Neural progenitor cell (in vitro differentiated cells): ENCODE measurements at places on chromosomes 16 and 17.
A peak's percentile ranks its signal among the peaks of the same experiment; 100 is the strongest.

DNA sequence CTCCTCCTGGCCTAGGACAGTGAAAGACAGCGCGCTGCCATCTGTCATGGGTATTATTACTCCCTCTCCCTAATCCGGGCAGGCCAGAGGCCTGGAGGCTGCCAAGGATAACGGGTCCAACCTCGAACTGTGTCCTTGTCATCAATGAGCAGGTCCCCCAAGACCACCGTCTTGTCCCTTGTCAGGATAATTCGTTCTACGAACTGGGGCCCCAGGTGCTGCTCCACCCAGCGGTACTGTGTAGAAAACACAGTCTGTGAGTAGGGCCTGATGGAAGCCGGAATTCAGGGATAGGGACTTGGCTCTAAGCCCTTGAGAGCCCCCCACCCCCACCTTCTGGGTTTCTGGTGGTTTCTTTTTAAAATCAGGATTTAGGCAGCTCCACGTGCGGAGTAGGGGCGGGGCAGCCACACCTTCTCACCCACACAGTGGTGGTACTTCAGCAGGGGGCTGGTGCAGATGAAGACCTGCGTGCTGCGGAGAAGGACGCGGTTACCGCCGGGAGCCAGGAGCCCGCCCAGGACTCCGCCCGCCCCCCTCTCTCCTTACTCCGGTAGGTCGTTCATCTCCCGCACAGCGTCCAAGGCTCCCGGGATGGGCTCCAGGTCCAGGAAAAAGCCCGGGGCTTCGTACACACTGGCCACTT, 787 bp downstream of the NT5C start:
- DNase-seq, result peak; percentile 87

DNA sequence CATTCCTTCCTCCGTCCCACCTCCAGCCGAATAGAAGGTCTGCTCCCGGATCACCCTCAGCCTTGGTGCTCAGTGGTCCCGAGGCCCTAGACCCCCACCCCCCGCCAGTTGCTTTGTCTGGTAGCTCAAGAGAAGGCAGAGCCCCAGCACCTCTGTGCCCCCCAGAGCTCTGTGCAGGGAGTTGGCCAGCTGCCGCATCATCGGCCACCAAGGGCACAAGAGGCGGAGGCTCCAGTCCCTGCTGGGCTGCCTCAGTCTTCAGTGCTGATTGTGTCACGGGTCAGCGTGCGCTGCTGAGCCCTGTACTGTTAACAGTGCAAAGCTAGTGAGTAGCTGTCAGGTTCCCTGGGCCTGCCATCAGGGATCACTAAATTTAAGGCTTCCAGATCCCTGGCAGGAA, 22.2 kb upstream of the DRG2 start:
- DNase-seq, result no peak

- DNase-seq, result no peak
Observed at GRCh38 chr16:85857406-85857805, 41.6 kb upstream of the IRF8 start.

GRCh38 chr17:32763855-32764439, 113.0 kb downstream of the MYO1D start:
- no peak for DNase-seq

GRCh38 chr16:86110726-86111125, 211.8 kb downstream of the IRF8 start:
- DNase-seq, result no peak

DNA sequence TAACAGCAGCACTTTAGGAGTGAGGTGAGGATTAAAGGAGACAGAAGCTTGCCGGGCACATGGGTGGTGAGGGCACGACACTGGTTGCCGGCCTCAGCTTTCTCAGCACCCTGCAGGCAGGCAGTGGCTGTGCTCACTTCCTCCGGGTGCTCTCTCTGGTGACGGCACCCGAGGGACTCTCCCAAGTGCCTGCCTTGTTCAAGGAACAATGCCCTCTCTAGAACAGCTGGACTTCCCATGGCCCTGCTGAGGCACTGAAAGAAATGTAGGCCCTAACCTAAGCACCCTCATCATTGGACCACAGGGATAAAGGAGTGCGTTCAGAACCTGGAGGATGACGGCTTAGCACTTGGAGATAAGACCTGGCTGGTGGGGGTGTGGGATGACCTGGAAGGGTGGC, 72.7 kb downstream of the N4BP1 start:
- DNase-seq, result no peak

GRCh38 chr17:79131701-79132100, 57.1 kb downstream of the ENGASE start:
- no peak for DNase-seq

GRCh38 chr16:81018496-81018895, 11.5 kb downstream of the CENPN start:
- no peak for DNase-seq

- DNase-seq, result no peak
Observed at GRCh38 chr16:21224800-21225199, 8.7 kb upstream of the ANKS4B start.

GRCh38 chr17:6936370-6937028, 59.4 kb upstream of the ALOX12 start:
- DNase-seq, result no peak

DNA sequence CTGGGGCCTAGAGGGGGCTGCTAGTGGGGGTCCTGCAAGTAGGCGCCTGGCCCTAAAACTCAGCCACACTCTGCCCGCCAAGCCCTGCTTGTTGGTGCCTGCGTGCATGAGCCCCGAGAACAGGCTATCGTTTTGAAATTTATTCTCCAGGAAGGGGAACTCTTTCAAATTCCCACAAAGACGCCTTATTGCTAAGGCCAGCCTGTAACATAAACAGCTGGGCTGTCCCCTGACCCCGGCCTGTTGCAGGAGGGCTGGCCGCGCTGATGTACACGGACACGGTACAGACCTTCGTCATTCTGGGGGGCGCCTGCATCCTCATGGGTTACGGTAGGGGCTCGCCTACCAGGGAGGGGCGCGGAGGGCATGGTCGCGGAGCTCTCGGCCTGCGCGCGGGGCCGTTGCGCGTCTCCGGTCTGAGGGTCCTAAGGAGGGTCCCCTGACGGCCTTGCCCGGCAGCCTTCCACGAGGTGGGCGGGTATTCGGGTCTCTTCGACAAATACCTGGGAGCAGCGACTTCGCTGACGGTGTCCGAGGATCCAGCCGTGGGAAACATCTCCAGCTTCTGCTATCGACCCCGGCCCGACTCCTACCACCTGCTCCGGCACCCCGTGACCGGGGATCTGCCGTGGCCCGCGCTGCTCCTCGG, 4.3 kb downstream of the SLC5A2 start:
- DNase-seq, result peak; percentile 23

GRCh38 chr17:80783486-80783885, 208.2 kb upstream of the CHMP6 start:
- no peak for DNase-seq

DNA sequence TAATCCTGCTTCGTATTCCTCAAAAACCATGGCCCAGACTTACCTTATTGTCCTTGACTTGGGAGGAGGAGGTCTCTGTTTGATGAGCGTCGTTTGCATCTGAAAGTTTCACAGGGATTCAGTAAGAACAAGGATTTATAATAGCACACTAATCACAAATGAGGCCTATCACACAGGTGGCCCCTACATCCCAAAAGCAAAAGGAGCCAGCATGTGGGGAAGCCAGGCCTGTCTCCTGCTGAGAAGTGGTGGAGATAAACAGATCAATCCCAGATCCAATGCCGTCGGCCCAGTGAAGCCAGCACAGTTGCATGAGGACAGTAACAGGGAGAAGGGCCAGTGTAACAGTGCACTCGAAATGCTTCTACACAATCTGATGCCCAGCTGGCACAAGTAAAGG, 13.3 kb upstream of the EVPL start:
- DNase-seq, result no peak

- DNase-seq, result peak; percentile 48
Observed at GRCh38 chr17:7982666-7983065, 19.7 kb upstream of the GUCY2D start.

DNA sequence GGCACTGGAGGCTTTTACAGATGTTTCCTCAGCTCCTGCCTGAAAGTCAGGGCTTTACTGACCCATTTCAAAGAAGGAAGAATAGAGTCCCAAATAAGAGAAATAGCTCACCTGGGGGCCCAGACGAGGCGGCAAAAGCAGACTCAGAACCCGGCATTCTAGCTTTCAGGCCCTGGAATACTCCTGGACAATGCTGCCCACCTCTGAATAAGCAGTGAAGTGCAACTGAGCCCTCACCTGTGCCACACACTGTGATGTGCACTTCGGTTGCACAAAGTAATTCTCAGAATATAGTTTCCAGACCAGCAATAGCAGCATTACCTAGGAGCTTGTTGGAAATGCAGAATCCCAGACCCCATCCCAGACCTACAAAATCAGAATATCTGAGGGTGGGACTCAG, 54.6 kb downstream of the ZNF423 start:
- DNase-seq, result no peak

- no peak for DNase-seq
Observed at GRCh38 chr16:4016005-4016352, 100.3 kb downstream of the ADCY9 start.

DNA sequence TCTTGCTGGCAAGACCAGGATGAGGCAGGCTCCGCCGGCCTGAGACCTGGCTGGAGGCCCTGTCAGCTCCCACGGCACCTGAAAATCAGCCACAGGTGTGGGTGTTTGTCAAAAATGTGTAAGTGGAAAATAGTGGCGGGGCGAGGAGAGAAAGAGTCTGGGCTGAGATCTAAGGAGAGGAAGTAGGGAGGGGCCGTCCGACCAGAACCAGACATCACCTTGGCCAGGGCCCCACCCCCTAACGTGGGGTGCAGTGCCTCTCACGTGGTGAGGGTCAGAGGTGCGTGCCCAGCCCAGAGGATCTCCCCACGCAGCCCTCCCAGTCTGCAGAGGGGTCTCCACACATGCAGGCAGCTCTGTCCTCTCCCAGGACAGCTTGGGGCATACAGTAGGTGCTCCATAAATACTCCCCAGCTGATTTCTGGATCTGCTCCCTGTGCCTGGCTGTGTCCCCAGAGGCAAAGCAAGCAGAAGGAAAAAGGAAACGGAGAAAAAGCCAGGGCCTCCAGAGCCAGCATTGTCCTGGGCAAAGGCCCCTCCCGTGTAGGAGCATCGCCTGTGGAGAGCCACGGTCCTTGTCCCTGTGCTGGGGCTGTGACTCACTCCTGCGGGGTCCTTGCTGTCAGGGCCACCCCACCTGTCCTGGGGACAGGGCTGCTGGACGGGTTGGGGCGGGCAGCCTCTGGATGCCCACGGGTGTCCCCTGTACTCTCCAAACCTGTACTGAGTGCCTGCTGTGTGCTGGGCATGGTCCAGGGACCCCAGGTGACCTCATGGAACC, 16.7 kb downstream of the ZFPM1 start:
- no peak for DNase-seq

DNA sequence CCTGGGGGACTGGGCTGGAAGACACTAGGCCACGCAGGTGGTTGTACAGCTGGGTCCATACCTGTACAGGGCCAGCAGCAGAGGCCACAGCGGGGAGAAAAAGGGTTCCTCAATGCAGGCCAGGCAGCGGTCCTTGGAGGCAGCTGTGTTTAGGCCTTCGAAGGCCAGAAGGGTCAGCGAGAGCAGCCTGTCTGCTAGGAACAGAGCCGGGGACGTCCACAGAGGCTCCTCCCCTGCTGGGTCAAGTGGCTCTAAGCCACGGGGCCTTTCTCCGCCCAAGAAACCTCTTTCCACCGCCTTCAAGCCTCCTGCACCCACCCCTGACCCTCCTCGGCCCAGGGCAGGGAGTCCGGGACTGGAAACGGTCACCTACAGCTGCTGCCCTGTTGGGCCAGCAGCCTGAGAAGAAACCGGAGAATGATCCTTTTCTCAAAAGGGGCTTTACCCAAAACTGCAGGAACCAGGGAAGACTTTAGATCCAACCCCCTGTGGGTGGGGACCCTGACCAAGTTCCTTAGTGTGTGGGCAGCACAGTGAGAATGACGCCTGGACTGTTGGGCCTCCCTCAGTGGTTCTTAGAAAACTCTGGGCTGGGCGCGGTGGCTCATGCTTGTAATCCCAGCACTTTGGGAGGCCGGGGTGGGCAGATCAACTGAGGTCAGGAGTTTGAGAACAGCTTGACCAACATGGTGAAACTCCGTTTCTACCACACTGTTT, 8.4 kb upstream of the SPATA2L start:
- peak; percentile 18 for DNase-seq

GRCh38 chr17:75334723-75335122, 45.5 kb upstream of the SLC25A19 start:
- no peak for DNase-seq

- DNase-seq, result no peak
Observed at GRCh38 chr16:59574296-59574695, 840.2 kb upstream of the GOT2 start.

DNA sequence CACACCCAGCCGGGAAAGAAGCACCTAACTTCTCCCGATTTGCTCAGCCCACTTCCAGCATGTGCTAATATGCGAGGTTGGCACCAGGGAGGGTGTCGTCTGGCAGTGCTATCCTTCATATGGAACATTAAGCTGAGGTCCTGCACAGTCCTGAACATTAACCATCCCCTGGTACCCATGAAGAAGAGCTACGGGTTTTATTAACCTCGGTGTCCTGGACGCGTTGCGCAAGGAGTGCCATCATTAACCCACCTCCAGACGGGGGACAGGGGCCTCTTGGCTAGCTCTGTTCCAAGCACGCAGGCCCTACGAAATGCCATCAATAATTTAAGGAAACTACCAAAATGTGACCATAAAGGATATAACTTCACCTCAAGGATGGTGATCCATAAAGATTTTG, 193.5 kb downstream of the MAF start:
- DNase-seq, result no peak

GRCh38 chr16:9135797-9136196, 44.4 kb downstream of the HAPSTR1 start:
- no peak for DNase-seq

DNA sequence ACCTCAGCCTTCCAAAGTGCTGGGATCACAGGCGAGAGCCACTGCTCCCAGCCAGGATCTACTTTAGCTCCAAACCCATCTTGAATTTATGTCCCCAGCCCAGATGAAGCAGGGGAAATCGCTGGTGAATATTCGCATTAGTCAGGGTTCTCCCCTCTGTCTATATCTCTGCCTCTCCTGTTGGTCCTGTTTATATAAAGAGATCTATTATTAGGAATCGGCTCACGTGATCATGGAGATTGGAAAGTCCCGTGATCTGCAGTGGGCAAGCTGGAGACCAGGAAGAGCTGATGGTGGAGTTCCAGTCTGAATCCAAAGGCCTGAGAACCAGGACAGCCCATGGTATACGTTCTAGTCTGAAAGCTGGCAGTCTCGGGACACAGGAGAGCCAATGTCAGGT, 382.8 kb downstream of the SEC14L1 start:
- no peak for DNase-seq

- peak; percentile 74 for DNase-seq
Observed at GRCh38 chr17:65797809-65798208, 236.4 kb upstream of the AXIN2 start.

GRCh38 chr17:34171245-34171818, 83.8 kb upstream of the CCL2 start:
- peak; percentile 57 for DNase-seq

DNA sequence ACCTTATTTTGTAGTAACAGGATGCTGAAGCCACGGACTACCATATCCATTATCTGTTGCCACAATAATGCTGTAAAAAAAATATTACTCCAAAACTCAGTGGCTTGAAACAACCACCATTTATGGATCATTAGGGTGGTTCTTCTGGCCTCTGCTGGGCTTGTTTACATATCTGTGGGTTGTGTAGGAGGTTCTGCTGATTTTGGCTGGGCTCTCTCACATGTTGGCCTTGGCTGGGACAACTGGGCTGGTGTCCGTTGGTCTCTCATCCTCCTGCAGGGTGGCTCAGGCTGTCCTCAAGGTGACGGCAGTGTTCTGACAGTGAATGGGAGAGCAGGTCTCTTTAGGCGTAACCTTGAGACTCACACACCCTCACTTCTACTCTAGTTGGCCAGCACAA, 76.0 kb downstream of the GPR139 start:
- DNase-seq, result no peak

GRCh38 chr17:69702078-69702477, 287.6 kb downstream of the MAP2K6 start:
- DNase-seq, result no peak

GRCh38 chr17:31202968-31203367, 94.1 kb downstream of the OMG start:
- DNase-seq, result no peak
